GM12878 (cell line): ENCODE measurements at places on chromosomes 3 and 15. TPM values are rescaled to one million over a fixed set of nuclear protein-coding genes. Genes with fewer than 3 reads are reported as not detected.

The C3orf20 gene
- polyA plus RNA-seq = 0.24 and 0.40 TPM in 2 replicates

The TLR9 gene
- 0.67 and 1.2 TPM in 2 replicates for polyA plus RNA-seq

DNA sequence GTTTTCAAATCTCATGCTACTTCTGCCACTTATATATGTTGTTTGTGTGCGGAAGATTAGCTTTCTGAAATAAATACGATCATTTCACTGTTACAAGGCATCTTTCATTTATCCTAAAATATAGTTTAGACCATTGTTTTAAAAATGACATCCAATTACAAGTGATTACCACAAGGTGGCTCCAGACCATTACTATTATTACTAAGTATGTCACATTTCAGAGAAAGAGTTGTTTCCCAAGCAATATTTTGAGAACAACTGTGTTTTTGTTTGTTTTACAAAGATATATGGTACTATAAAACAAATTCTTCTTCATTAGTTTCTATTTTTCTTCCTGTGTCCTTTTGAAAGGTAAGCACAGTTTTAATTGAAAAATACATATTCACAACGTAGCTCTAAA is 136.0 kb upstream of the RAP2B start:
- DNase-seq = no peak

GRCh38 chr15:40843261-40843884 is 475 bp upstream of the SPINT1 start:
- no peak for DNase-seq

- no peak for DNase-seq
Measured at GRCh38 chr3:179688850-179689249, 36.0 kb downstream of the USP13 start.

GRCh38 chr3:141193066-141193830 is 38.4 kb upstream of the PXYLP1 start:
- DNase-seq = no peak

- DNase-seq = no peak
Measured at GRCh38 chr15:43913026-43913780, 86.4 kb downstream of the WDR76 start.

DNA sequence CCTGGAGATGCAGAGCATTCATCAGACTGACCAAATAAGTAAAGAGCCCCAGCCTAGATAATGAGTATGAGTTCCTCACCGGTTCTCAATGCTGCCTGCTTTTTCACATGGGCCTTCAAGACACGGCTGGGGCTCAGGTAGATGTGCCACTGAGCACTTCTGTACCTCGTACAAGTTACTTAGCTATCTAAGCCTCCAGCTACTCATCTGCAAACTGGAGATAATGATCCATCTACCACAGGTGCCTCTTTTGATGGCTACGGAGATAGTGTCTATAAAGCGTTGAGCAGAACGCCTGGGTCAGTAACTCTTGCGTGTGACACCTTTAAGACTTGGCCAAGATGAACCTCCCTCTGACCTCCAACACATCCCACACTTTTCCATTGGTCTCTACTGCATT is 56.3 kb downstream of the CCR4 start:
- DNase-seq = no peak

DNA sequence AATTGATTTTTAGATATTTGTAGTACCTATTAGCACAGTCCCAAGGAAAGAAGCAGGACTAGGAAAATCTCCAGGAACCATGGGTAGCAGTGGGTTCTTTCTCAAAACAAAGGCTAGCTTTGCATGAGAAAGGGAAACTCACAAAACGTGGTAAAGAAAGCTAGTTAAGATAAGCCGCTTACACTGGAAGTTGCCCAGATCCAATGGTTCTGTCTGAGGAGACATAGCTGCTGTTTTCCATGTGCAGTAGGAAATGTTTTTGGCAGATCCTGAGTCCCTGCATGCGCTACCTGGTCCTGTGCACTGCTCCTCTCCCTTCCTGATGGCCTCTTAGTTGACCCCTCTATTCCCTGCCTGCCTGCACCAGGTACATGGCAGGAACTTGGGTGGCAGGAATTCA is 60.4 kb downstream of the TFG start:
- no peak for DNase-seq

DNA sequence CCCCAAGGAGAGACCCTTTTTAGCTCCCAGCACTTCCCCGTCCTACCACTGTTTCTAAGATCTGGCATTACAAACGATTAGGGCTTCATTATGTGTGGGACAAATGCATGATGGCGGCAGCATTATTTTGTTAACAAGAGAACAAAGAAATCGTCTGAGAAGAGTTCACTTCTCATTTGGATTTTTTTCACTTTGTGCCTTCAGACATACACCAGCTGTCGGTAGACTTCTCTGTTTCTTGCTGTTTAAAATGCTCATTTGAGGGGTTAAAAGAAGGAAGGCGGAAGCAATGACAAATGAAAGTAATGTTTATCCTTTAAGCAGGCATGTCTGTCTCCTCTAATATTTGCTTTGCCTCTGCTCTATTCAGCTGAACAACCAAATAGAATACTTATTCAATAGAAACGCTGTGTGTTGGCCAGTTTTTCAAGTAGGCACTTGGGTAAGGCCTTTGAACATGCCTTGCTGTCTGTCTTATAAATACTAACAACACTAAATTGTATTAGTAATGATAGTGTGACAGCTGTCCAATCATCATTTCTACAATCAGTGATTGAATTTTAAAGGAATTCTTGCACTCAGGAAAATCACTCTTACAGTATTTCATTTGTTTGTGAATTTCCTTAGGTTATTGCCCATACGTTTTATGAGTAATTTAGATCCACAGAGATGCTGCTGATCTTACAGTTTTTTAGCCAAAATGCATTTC is 382.4 kb downstream of the IL5RA start:
- no peak for DNase-seq

DNA sequence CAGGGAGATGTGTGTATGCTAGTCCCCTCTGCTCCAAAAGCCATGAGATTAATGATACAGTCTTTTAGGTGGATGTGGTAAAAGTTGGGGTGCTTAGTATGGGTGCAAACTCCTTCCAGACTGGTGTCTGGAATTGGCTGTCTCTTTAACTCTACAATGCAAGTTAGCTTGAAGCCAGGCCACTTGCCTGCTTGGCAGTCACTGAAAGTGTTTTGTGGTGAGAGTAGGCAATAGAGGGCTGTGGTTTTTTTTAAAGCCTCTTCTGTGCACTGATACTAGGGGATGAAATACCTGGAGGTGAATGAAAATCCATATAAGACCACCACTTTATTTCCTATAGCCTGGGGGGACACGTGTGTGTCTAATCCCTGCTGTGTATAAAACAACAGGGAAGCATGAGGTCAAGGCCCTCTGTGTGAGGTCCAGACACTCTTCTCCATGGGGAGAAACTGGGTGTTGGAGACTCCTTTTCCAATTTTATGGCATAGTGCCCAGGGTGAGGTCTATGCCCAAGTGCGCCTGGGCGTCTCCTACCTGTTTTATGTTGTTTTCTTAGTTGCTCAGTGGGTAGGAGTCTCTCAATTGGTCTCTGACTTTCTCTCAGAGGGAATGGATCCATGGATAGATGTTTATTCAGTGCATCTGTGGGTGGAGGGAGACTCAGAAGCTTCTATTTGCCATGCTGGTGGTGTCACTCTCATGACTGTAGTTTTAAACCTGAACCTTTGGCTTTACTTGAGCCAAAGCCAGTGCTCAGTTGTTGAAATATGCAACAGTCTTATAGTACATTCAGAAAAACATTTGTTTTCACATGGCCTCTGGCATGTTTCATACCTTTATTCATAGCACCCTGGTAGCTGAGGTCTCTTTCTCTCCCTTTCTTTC is 327.8 kb upstream of the ATP11B start:
- DNase-seq = no peak
